ENCODE measurements at places on chromosomes 1 and 21. TPM values are rescaled to one million over a fixed set of nuclear protein-coding genes. Genes with fewer than 3 reads are reported as not detected.
A peak's percentile ranks its signal among the peaks of the same experiment; 100 is the strongest.

- DNase-seq: no peak
These were observed 668.0 kb upstream of the ZP4 start for GRCh38 chr1:238558746-238559145.

BOLA1 gene
- 20.0 TPM for polyA plus RNA-seq

COL8A2 gene
- 1.8 TPM for polyA plus RNA-seq

- DNase-seq: no peak
These were observed 545.8 kb downstream of the AMY1C start for GRCh38 chr1:104295511-104295910.

KCNK2 gene
- polyA plus RNA-seq: 6.6 TPM

DNA sequence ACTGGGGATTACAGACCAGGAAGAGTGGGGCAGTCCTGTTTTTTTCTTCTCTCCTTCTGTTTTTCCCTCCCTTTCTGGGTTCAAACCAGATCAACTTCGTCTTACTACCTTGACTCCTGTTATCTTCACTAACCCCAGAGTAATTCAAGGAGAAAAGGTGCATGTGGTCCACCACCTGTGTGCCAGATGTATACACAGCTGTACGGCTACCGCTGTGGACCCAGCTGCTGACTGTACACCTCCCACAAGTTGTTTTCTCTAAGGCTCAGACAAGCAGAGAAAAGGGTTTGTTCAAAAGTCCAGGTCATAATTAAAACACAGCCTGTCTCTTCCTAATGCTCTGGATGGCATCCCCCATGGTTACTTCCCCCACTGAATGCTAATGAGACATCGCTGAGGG is 102.1 kb downstream of the LMX1A start:
- no peak for DNase-seq

SLC35F3 gene
- 0.55 TPM for polyA plus RNA-seq

GRCh38 chr1:245232931-245233330 is 78.1 kb downstream of the KIF26B start:
- no peak for DNase-seq

DNA sequence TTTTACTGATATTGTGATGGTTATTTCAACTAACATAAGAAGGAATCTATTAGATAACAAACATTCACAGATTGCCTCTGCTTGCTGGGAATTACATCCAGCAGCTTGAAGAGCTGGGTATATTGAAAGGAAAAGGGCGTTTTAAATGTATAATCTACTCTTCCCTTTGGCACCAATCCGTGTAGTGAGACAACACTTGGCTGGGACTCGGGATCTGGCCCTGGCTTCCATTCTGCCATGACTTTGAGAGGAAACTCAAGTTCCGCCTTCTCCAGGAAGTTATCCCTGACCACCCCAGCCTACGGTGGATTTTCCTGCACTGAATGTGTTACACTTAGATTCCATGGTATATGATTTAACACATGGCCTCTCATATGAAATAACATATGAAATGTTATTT is 86.9 kb upstream of the UBE2U start:
- DNase-seq: no peak

GRCh38 chr1:2481885-2482284 is 5.8 kb downstream of the PLCH2 start:
- peak; percentile 72 for DNase-seq

AMY1C gene
- not detected for polyA plus RNA-seq

- no peak for DNase-seq
These were observed 28.0 kb downstream of the ODR4 start for GRCh38 chr1:186403632-186404031.

DNA sequence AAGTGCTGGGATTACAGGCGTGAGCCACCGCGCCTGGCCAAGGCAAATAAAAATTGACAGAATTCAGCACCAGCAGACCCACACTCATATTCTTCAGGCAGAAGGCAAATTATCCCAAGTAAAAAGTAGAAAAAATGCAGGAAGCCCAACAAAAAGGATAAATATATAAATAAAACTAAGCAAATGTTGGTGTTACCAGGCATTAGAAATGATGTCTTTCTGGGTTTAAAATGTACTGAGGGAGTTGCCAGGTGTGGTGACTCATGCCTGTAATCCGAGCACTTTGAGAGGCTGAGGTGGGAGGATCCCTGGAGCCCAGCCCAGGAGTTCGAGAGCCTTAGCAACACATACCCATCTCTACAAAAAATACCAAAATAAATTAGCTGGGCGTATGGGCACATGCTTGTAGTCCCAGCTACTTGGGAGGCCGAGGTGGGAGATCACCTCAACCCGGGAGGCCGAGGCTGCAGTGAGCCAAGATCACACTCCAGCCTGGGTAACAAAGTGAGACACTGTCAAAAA is 6.3 kb downstream of the INTS11 start:
- no peak for DNase-seq

GRCh38 chr1:204728456-204728855 is 42.9 kb upstream of the LRRN2 start:
- no peak for DNase-seq

GRCh38 chr1:93904228-93904627 is 5.0 kb downstream of the GCLM start:
- DNase-seq: peak; percentile 14

GRCh38 chr1:227869851-227870305 is 54.4 kb downstream of the PRSS38 start:
- DNase-seq: no peak

LCE3E gene
- polyA plus RNA-seq: not detected

- DNase-seq: no peak
These were observed 104.2 kb downstream of the IGSF21 start for GRCh38 chr1:18211764-18212163.

DNA sequence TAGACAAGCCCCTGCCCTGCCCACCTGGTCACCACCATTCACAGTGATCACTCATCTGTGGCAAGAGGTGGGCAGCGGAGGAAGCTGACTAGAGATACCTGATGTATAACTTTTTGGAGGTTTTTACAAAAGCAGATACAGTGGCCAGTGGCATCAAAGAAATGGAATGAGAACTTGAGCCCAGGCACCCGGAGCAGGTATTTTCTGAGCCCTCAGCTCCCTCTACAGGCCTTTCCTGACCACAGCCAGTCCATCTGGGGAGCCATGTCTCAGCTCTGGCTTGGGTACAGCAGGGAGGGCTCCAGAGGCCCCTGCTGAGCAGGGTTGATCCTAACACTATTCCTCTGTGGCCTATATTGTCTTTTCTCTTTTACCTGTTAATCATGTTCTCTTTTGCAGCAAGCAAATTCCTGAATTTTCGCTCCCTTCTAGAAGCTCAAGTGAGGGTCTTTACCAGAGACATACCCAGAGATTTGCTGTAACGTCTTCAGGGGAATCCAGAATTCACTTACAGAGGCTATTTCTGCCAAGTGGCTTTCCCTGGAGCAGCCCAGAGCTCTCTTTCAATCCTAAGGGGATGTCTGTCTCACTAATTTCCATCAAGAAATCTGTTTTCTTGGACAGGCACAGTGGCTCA is 27.3 kb downstream of the GPR157 start:
- DNase-seq: no peak

- no peak for DNase-seq
These were observed 214.2 kb upstream of the FOXD3 start for GRCh38 chr1:63108206-63108605.

GRCh38 chr1:147202576-147202975 is 22.6 kb downstream of the FMO5 start:
- no peak for DNase-seq

- peak; percentile 70 for DNase-seq
These were observed 49.9 kb downstream of the BACE2 start for GRCh38 chr21:41217671-41218385.

GRCh38 chr1:83500531-83500930 is 498.4 kb downstream of the TTLL7 start:
- DNase-seq: no peak

NTRK1 gene
- polyA plus RNA-seq: 0.15 TPM

PUM1 gene
- 71.9 TPM for polyA plus RNA-seq

DNA sequence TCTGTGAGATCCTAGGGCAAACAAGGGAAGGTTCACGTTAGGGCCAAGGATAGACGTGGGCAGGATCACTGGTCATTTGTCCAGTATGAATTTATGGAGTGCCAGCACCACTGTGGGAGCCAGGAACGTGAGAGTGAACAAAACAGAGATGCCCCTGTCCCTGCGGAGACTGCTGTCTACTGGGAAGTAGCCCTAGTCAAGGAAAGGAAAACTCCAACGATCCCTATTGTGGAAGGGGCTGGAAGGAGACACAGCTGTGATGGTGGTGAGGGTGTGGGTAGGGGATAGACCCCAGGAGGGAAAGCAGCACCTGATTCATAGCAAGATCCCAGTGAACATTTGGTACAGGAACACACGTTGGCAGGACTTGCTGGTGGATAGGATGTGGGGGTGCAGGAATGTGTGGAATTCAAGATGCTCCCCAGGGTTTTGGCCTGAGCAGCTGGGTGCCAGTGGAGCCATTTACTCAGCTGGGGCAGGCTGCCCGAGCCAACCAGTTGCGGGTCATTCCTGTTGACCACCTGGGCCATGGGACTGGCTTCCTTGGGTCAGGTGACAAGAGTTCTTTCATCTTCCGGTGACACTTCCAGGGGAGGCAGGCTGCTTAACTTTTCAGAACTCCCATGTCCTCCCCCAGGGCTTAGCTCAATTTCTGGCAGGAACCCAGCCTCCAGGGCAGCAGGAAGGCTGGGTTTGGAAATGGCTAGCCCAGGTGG is 1.2 kb upstream of the ATP13A2 start:
- DNase-seq: no peak

DNA sequence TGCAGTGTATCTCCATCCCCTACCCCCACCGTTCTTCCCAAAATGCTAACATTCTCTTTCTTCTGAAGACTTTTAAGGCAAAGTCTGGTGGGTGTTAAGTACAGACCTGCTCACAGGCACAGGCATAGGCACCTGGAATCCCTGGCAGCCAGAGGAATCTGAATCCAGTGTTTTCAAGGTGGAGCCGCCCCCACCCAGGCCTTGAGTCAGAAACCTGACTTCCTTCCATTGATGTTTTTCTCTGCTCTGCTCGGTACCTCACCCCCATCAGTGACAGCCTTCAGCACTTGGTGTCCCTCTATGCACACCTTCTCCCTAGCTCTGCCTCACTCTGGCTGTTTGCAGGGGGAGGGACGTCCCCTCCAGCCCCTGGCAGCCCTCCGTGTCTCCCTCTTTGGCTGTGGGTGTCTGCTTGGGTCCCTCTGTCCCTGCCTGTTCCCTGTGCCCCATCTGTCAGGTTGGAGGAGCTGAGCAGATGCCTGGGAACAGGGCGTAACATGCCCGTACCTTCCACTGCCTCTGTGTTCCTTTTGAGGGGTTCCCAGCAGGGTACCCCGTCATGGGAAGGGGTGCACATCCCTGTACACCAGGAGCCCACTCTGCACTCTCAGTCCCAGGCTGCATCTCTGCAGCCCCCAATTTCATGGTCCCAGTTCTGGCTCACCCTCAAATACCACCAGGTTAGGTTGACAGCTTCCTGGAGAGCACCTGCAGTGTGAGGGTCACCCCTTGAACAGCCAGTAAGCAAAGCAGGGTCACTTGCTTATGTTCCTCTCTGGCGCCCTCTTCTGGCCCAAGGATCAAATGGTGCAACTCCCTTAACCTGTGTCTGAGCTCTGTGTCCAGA is 6.7 kb downstream of the NCDN start:
- DNase-seq: peak; percentile 50

ARMH1 gene
- polyA plus RNA-seq: 2.8 TPM

GRCh38 chr1:205692423-205692822 is 12.1 kb upstream of the SLC45A3 start:
- DNase-seq: no peak

FCRL1 gene
- polyA plus RNA-seq: 0.52 TPM

DNA sequence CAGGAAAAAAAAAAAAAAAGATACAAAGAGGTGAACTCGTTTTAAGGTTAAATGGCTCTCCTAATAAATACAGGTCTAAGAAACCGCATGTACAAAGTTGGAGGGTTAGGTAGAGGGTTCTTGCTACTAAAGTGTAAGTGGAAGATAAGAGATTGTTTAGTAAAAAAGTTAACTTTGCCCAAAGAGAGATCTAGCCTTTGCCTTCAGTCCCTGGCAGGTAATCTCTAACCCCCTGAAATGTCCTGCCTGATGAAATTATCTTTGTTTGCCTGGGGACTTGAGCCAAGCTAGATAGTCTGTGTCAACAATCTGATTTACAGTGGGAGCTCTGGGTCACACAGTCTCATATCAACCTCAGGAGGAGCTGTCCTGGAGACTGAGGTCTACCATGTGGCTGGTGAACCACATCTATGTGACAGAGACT is 57.6 kb downstream of the TRIM33 start:
- DNase-seq: peak; percentile 14

DNA sequence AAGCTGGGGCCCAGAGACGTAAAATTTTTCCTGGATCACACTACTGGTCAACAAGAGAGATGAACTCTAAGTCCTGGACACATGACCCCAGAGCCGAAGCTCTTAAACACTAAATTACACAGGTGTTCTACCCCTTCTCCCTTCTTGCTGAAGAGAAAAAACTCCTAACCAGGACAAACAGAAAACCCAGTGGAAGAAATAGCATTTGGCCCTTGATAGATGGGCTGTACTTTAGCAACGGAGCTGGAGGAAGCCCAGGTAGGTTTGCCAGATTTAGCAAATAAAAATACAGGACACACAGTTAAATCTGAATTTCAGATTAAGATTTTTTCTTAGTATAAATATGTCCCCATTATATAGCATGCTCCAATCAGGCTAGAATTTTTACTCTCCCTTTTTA is 72.7 kb downstream of the DIRAS3 start:
- no peak for DNase-seq

SPRR2A gene
- polyA plus RNA-seq: not detected

DNAJC28 gene
- polyA plus RNA-seq: 2.9 TPM

- no peak for DNase-seq
These were observed 287.5 kb downstream of the PTGER3 start for GRCh38 chr1:70760154-70760553.

DNA sequence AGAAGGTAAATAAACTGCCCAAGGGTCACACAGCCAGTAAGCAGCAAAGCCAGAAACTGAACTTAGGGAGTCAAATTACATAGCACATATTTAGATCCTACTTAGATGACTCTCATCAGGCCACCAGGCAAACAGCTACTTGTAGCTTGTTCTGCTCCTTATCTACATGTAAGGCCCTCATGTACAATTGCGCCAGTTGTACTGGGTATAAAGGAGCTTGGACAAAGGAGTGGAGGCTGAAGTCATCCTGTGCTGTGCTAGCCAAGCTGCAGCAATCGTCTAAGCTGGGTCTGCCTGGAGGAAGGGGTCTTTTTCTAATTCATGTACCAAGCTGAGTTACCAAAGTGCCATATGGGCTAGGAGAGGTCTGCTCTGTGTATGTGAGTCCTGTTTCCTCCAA is 12.8 kb downstream of the ETNK2 start:
- DNase-seq: no peak

DNA sequence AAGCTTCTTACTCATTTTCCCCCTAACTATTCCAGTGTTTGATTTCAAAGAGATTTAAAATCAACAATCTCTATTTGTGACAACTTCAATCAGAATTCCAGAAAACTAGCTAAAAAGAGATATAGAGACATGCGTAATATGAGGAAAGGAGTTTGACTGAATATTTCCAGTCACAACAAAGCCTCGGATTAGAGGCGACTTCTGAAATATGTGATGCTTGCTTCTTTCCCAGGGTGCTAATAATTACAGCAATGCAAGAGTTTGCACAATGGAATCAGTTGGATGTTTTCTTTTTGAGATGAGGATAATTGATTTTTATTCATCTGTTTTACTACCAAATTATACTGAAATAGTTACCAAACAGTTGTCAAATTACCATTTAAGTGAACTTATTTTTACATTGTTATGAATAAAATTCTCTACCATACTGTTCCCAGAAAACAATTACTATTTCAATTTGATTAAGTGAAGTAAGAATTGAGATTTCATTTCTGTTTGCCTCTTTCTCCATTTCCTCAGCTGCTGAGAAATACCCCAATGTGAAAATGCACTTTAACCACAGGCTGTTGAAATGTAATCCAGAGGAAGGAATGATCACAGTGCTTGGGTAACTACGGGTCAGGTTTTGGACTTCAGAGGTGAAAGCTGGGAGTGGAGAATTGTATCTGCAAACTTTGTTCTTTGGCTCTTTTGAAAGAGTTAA is 28.1 kb downstream of the KMO start:
- no peak for DNase-seq

Data from large intestine (tissue), 12 donors.